OCI-LY7 (cell line): ENCODE measurements at places on chromosomes 1 and 21. TPM values are rescaled to one million over a fixed set of nuclear protein-coding genes. Genes with fewer than 3 reads are reported as not detected.

S100A7A gene
- total RNA-seq = not detected in 2 replicates

KISS1 gene
- not detected in 2 replicates for total RNA-seq

G0S2 gene
- total RNA-seq = not detected in 2 replicates

DNA sequence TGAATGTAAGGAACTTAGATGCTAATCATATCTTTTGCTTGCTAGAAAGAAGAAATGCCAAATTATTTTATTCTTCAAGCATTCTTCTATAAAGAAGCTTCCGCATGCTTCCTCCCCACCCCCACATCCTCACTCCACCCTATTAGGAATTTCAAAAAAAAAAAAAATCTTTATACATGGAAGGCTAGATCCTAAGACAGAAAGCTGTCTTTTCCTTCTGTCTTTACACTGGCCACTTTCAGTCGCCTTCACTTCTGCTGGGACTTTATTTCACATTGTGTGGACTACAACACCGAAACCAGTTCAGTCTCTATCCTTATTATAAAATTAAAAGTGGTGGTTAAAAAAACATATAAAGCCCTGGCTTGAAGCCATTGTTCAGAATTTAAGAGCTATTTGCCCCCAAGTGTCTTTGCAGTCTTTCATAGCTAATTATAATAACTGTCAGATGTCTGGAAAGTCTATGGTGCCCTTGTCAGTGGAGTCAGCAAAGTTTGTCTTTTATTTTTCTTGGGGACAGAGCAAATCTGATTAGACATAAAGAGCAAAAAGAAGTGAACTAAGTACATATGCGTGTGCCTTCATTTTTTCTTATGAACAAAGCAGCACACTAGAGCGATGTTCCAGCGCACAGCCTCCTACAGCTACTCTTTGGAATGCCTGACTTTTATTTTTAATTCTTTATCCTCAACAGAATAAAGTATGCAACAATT is 297.7 kb downstream of the PTPRC start:
- peak; percentile 31 for DNase-seq

- no peak for DNase-seq
These were observed 175.5 kb upstream of the PTBP2 start for GRCh38 chr1:96545935-96546656.
